ENCODE measurements at places on chromosomes 12 and 14.
A peak's percentile ranks its signal among the peaks of the same experiment; 100 is the strongest.

DNA sequence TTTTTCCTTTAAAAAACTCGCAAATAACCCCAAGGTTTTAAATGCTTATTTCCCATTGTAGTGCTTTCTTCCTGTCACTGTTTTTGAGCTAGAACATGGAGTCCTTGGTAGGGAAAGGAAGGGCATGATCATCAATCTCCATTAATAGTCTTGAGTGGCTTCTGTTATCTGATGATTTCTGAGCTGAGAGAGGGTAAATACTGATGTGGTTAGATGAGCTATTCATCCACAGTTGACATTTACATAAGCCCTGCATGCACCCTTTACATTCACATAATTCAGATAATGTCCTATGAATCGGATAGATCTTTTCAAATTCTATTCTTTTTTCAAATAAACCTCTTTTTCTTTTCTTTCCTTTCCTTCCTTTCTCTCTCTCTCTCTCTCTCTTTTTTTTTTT is 81.4 kb downstream of the NTN4 start:
- DNase-seq, result no peak

DNA sequence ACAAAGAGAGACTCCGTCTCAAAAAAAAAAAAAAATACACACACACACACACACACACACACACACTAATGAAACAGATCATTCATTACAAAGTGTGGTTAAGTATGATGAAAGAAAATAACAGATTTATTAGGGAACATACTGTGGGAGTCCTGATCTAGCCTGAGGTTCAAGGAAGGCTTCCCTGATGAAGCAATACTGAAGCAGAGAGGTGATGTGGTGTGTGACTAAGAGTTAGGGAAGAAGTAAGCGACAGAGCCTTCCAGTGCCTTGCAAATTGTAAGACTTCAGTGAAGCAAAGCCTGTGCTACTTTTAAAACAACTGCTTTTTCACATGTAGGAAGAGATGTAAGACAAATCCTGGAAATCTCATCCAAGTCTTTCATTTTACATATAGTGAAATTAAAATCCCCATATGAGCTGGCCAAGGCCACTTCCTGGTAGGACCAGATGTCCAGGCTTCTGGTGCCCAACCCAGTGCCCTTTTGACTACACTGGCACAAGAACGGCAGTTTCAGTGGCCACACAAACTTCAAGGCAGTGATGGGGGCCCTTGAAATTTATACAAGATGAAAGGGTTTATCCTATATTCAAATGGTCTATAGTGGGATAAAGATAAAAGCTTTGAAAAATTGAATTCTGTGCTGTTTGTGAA is 86.2 kb downstream of the STON2 start:
- no peak for DNase-seq

GRCh38 chr14:93431036-93431670 is 414 bp downstream of the UNC79 start:
- no peak for DNase-seq

- DNase-seq, result no peak
Measured at GRCh38 chr12:46872135-46872534, 46.3 kb upstream of the SLC38A4 start.

DNA sequence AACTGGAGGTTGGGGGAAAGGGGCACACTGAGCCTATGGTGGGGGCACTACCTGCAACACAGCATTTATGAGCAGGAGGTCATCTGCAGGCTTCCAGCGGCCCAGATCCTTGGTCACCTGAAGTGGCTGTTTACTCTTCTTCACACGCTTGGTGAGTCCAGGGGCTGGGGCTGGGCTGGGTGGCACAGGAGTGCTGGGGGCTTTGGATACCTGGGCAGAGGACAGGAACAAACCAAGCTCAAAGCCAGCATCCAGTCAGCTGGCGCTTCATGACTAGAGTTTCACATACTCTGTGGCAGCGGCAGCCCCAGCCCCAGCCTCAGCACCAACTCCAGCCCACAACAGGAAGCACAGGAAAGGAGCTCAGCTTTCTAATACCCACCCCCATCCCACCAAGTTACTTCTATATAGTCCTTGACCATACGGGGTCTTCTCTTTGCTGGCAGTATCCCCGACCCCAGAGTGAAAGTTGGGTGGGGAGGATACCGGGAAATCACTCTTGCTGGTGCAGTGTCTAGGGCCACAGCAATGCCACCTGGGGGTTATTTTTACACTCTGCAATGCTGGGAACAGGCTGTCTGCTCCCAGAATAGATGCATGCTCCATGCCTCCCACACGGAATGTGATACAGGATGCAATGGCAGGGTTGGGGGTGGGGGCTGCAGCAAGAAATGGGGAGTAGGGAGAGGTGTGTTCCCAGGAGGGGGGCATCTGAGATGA is 3.1 kb downstream of the MCRS1 start:
- DNase-seq, result no peak

GRCh38 chr14:93855737-93856136 is 67.5 kb upstream of the PRIMA1 start:
- DNase-seq, result no peak

DNA sequence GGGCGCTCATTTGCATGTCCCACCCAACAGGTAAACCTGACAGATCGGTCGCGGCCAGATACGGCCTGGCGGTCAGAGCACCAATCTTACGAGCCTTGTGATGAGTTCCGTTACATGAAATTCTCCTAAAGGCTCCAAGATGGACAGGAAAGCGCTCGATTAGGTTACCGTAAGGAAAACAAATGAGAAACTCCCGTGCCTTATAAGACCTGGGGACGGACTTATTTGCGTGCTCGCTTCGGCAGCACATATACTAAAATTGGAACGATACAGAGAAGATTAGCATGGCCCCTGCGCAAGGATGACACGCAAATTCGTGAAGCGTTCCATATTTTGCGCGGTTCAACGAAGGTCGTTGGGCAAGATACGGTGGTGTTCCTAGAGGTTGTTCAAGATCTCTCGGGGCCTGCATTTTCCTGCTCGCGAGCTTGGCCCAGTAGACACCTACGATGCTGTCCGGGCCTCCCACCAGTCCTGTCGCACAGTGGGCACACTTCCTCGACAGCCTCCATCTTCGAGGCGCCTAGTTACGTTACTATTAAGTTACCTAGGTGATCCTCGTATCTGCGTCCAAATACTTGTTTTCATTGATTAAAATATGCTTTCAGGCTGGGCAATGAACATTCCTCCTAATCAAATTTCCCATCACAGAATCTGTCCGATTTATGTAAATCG is at the start of gene RNU6-7:
RNU6-7 (plus strand) TSS at position 230 of the 675 bp plus-strand sequence.
- peak; percentile 42 for DNase-seq

GRCh38 chr12:51862947-51863346 is 14.4 kb upstream of the FIGNL2 start:
- no peak for DNase-seq

DNA sequence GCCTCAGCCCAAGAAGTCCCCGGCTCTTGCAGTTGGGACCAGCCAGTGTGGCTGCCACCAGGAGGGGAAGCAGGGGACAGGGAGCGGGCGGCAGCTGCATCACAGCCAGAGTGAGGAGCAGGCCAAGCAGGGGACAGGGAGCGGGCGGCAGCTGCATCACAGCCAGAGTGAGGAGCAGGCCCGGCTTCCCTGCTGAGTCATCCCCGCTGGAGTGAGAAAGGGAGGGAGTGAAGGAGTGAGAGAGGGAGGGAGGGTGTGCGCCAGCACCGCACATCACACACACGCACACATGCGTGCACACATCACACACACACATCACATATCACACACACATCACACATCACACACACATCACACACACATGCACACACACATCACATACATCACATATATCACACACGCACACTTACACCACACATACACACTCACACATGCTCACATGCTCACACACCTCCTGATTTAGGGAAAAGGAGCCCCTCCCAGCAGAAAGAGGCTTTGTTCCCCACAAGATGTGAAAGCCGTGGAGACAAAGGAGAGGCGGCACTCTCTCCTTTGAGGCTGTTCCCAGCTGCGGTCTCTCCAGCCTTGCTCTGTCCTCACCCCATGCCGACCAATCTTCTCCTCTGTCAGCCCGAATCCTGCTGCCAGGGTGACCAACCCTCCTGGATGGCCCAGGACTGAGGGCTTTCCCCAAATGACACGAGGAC is 16.7 kb upstream of the ZDHHC22 start:
- DNase-seq, result no peak

GRCh38 chr14:92074555-92074954 is 31.8 kb downstream of the ATXN3 start:
- DNase-seq, result no peak

GRCh38 chr14:55370883-55371455 is 40.7 kb downstream of the ATG14 start:
- no peak for DNase-seq

DNA sequence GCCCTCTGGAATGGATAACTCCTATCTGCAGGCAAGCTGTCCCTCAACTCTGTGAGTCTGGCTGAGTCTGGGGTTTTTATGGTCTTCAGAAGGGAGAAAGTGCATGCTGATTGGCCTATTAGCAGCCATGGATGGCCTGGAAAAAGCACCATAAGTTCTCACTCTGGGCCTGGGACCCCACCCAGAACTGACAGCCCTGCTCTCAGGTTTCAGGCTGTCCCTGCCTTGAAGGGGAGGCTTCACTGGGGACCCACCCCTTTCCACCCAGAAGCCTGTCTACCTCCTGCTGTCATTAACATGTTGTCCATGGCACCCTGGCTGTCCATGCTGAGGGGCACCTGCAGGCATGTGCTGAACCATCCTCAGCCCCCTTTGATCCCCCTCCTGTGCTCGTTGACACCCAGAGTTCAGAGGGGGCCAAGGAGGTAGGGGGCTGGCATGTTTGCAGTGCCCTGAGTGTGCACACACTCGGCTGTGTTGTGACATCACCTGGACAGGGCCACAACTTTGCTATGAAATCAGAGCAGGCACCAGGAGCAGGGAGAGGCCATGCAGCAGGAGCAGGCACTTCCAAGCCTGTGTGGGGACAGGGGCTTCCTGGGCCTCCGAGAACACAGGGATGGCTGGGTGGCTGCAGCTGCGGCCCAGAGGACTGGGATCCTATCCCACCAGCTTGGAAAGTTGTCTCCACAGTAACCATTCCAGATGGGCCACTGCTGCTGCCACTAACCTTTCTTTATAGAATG is 84.7 kb downstream of the ACSS3 start:
- no peak for DNase-seq

DNA sequence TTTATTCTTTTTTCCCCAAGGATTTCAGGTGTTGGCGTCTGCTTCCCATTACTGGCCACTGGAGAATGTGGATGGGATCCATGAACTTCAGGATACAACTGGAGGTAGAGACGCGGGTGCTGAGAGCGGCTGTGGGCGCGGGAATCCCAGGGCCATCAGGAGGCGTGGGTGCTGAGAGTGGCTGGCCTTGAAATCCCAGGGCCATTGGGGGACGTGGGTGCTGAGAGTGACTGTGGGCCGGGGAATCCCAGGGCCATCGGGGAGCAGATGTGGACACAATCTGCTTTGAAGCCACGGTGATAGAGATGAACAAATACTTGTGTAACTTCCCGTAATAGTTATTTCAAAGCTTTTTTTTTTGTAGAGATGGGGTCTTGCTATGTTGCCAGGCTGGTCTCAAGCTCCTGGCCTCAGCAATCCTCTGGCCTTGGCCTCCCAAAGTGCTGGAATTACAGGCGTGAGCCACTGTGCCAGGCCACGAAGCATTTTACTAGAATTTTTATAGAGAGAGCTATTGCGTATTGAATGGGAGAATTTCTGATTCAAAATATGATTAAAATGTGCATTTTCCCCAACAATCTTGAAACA is 12.8 kb downstream of the ADGRD1 start:
- DNase-seq, result no peak

DNA sequence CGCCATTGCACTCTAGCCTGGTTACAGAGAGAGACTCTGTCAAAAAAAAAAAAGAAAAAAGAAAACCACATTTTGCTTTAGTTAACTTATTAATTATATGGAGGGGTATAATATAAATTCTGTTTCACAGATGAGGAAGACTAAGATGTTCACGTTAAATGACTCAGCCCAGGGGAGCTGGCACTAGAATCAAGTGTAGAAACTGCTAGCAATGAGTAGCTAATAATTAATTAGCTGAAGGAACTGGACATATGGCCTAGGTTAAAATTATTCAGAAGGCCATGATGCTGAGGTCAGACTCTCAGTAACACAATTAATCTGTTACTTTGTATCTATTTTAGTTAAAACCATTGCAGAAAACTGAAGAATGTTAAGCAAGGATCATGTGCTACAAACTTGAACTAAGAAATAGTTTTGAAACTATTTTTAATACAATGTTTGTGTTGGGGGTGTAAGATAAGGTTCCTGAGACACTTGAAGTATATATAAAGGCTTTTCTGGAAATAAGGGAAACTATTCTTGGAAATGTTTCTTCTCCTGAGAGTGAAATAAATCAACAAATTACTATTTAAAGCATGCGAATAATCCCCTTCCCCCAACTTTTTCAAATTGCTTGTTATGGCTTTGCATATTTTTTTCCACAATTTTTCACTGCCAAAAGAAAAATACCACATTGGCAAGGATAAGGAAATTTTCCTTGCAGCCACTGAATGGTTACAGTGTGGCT is 589.3 kb downstream of the SOX5 start:
- no peak for DNase-seq

DNA sequence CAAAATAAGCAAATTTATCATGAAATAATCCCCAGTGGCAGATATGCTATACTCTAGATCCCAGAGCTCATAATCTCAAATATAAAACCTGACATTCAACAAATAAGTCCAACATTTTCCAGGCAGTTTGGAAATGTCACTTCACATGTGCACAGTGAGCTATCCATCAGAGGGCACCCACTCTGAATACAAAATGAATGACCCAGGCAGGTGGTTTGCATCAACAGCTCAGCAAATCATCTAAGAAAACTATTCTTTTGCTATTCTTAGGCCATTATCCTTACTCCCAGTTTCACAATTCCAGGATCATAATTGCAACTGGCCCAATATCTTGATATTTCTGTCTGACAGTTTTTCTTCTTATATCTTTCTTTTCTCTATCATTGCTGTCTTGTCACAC is 38.5 kb downstream of the TRIM9 start:
- DNase-seq, result no peak

DNA sequence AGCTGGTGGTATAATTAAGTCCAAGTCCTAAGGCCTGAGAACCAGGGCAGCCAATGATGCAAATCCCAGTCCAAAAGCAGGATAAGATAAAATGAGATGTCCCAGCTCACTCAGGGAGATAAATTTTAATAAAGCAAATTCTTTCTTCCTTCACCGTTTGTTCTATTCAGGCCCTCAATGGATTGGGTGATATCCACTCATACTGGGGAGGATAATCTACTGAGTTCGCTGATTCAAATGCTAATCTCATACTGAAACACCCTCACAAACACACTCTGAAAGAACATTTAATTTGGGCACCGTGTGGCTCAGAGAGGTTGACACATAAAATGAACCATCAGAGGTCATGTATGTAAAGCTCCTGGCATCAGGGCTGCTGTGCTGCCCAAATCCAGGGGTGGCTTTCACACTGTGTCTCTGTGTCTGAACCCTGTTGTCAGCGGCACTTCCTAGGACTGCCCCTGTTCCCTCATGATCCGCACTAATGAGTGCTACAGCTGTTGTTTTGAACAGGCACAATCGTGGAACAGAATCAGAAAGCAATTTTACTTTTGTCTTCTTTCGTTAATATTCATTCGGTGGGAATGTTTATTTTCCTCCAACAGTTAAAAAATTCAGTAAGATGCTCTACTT is 428.5 kb upstream of the FBXO33 start:
- no peak for DNase-seq
